Stimulated activated CD4-positive, alpha-beta T cell treated with anti-CD3 and anti-CD28 coated beads, Interleukin-4, amount 100 ng/mL, for 48 hours (primary cell): ENCODE measurements at places on chromosomes 2 and 18.

DNA sequence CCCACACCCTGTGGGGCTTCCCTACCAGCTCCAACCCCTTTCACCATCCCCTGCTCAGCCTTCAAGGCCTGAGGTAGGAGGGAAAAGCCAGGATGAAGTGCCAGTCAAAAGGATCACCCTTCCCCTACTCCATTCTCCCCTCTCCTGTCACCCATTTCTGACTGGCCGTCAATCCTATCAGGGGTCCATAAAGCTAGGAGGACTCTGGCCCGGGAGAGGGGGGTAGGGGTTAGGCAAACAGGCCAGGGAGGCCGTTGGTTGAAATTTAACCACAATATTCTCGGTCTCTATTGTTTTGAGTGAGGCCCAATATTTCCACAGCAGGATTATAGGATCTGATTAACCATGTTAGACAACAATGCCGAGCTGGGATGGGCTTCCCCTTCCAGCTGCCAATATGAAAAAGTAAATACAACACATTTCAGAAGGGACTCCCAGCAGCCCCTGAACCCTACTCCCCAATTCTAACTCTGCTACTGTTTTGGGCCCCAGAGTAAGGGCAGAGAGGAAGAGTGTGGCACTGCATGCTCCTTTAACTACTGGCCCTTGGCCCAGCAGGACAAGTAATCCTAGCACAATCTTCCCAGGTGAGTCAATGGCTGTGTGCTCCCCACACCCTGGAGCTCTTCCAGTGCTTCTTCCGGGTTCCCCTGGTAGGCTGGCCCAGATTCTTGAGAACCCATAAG, 10.6 kb upstream of the IHH start:
- no peak for DNase-seq

GRCh38 chr2:198321522-198322088, 517.2 kb downstream of the PLCL1 start:
- no peak for DNase-seq

DNA sequence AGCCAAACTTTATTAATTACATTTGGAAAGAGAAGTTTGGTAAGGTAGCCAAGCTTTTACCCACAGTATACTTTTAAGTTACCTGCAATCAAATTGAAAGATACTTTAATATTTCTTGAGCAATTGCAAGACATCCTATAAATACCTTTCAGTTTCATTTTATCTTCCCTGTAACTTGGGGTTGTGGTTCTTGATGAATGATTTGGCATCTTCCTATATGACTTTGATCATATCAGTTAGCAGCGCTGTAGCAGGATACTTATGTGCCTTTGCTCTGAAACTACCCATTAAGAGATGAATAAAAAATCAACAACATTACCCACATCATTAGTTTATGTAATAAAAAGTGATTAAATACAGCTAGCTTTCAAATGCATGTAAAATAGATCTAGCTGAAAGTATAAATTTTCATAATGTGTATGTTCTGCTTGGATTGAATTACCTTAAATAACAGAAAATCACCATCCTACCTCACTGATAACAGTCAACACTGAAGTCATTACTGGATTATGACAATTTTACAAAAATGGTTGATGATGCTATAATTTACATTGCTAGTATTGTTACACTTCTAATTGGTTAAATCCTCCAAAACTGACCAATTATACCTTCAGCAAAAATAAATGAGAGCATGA, 50.4 kb downstream of the MMADHC start:
- no peak for DNase-seq

DNA sequence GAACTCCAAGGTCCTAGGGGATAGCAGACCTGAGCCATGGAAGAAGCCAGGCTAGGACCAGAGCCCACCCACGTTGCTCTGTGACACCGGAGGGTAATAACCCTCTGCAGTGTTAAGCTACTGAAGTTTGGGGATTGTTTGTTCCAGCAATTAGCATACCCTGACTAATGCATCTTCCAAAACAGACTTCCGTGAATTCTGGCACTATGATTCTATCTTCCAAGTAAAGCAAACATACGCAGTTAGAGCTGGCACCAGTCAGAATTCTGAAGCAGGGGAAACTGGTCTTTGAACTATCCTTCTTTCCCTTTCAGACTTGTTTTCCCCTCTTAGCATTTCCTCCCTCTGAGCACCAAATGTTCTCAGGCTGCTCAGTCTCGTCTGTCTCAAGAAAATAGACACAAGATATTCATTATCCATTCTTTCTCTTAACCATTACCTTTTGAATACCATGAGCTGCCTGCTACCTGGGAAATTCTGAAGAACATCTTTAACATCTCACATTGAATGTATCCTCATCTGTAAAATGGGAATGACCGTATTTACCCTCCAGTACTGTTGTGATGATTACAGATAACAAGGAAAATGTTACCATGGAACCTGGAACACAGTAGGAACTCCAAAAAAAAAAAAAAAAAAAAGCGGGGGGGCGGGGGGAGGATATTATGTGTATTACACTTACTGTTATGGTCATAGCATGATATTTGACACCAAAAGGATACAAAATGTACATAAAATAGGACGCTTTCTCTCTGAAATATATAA, 108.2 kb downstream of the TCF4 start:
- DNase-seq, result no peak

- DNase-seq, result no peak
Measured at GRCh38 chr2:144445196-144445595, 74.7 kb downstream of the ZEB2 start.

GRCh38 chr2:71710367-71711132, 257.2 kb downstream of the DYSF start:
- no peak for DNase-seq

DNA sequence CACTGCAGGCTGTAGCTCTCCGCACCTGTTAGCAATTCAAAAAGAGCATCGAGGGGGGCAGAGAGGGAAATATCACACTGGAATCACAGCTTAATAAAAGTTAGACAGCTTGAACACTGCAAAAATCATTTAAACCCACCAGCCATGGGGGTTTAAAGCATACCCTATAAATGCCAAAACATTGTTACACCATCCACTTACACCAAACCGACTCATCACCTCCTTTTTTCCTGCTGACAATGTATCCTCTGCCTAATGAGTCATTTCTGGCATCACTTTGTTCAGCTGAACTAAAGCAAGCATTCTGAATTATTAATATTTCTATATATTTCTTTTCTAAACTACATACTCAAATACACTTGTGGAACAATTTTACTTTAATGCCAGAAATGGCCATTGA, 21.6 kb downstream of the MC4R start:
- DNase-seq, result no peak

GRCh38 chr2:144325086-144325485, 194.8 kb downstream of the ZEB2 start:
- DNase-seq, result no peak

DNA sequence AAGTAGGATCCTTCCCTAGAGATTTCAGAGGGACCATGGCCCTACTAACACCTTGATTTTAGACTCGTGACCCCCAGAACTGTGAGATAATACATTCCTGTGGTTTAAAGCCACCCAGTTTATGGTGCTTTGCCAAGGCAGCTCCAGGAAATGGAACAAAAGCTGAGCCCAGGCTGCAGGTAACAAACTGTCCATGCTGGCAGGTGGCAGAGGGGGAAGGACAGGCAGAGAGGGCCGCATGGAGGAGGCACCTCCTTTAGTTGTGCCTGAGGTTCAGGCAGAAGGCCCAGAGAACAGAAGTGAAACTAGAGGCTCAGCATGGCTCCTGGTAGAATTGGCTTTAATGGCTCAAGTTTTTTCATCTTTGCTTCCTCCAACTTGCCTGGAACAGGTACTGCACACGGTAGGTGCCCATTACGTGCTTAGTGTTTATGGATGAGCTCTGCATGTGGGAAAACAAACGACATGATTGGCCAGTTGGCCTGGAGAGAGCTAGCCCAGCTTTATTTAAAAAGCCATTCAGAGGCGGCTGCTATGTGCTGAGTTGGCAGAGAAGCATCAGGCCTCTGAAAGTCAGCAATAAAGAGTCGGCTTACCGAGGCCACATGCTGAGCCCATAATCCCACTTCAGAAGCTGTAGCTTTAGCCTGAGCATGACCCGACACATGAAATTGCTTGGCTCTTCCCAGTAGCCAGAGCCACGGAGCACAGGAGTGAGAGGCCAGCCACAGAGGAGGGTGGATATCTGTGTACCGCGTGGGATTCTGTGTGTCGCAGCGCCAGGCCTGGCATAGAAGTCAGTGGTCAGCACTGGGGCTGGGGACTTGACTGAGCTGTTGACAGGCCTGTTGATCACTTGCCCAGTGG, 36.5 kb downstream of the HS1BP3 start:
- DNase-seq, result no peak

DNA sequence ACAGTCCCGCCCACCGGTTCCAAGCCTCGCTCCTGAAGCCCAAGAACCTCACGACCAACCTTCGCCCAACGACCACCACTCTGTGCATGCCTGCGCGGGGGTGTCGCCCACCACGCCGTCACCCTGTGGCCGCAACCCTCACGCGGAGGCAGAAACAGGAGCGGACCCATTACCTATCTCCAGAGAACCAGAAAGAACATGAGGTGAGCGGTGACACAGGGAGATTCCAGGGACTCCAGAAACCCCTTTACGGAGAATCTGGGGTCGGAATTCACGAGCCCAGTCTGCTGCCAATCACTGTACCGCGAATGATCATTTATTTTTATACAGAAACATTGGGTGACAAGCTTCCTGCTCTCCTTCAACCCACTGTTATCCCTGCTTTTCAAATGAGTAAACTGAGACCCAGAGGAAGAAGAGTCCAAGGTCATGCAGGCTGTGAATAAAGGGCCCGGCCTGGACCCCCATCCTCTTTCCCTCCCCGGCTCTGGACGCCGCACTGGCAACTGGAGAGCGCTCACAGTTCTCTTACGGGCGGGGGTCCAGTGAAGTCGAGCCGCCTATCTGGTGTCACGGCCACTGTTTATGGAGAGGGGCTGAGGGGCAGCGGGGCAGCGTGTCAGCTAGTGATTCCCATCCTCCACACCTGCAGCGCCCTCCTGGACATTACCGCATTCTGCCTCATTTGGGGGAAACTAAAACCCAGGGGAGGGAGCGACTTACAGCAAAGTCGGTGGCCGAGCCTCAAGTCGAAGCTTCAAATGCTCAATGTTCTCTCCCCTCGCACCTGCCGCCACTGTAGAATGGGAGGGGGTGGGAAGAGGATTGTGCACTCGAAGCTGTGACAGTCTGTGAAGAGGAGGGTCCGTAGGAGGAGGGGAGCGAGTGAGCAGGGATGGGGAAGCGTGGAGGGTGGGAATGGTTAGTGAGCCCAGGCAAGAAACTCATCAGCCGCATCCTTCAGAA, 723 bp upstream of the SLC30A3 start:
- DNase-seq, result no peak

DNA sequence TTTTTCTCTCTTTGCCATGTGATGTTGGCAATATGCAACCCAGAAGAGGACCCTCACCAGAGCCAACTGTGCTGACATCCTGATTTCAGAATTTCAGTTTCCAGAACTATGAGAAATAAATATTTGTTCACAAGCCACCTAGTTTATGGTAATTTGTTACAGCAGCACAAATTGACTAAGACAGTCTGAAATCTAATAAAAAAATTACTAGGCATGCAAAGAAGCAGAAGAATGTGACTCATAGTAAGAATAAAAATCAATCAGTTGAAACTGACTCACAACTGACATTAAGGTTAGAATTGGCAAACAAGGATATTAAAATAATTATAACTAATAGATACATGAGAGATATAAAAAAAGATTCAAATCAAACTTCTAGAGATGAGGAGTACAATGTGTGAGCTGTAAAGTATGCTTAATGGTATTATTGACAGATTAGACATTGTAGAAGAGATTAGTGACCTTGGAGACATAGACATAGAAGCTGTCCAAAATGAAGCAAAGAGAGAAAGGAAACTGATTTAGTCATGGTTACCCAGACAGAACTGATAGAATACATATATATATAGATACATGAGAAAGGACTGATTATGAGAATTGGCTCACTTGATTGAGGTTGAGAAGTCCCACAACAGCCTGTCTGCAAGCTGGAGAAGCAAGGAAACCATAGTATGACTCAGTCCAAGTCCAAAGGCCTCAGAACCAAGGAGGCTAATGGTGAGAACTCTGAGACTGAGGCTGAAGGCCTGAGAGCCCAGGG, 27.8 kb upstream of the TTC39C start:
- no peak for DNase-seq

- DNase-seq, result no peak
Measured at GRCh38 chr2:153394247-153394646, 84.3 kb downstream of the RPRM start.

DNA sequence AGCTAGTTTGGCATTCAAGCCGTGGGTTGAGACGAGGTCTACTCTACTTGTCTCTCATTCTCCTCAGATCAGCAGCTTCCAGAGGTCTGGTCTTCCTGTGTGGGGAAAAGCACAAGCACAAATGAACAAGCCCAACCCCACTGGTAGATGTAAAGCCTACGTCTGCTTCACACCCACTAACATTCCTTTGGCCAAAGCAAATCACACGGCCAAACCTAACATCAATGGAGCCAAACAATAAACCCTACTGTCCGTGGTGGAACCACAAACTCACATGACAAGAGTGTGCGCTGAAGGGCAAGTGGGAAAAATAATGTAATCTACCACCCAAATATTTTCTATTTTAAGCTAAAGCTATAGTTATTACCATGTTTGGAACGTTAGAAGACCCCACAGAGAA, 179.3 kb upstream of the MGAT5 start:
- DNase-seq, result no peak

GRCh38 chr2:173631127-173631460, 276.4 kb downstream of the CDCA7 start:
- DNase-seq, result no peak

DNA sequence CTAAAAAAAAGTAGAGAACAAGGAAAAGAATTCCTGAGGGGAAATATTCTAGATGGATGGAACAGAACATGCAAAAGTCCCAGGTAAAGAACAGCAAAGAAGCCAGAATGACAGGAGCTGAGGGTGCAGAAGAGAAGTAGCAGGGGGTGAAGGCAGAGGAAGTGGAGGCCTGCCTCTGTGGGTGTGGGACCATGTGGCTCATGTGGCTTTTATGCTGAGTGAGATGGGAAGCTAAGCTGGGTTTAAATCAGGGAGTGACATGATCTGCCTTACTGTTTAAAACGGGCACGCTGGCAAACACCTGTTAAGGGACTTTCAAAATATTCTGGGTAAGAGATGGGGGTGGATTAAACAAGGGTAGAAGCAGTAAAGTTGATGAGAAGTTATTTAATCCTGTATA, 40.0 kb downstream of the GKN2 start:
- DNase-seq, result no peak

DNA sequence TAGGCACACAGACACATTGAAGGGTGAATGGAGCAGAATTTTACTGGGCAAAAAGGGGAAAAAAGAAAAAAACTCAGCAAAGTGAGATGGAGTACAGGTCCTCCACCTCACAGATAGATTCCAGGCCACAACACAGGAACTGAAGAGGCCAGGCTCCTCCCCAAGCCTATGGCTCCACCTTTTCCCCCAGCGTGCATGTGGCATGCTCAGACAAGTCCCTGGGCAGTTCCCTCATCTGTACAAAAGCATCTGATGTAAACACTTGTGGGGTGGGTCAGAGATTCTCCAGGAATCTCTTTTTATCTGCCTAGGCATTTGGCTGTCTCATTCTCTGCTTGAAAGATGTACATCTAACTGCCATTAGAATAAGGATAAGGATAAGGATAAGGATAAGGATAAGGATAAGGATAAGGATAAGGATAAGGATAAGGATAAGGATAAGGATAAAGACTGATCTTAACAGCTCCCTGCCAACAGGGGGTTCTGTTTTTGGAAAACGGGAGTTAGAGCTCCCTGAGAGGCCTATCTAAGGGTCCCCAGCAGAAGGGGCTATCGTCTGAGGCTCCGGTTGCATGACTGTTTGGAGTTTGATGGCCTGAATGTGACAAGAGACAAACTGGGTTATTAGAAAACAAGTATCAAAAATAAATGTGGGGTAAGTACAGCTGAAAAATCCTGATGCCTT, 17.2 kb upstream of the ASXL3 start:
- no peak for DNase-seq

GRCh38 chr2:1891147-1891546, 146.8 kb upstream of the PXDN start:
- DNase-seq, result no peak
